IPS DF 6.9 (cell line): ENCODE measurements at places on chromosomes 6 and 20.

- DNase-seq, result no peak
These were observed 80.3 kb downstream of the ZDHHC14 start for GRCh38 chr6:157461000-157461915.

DNA sequence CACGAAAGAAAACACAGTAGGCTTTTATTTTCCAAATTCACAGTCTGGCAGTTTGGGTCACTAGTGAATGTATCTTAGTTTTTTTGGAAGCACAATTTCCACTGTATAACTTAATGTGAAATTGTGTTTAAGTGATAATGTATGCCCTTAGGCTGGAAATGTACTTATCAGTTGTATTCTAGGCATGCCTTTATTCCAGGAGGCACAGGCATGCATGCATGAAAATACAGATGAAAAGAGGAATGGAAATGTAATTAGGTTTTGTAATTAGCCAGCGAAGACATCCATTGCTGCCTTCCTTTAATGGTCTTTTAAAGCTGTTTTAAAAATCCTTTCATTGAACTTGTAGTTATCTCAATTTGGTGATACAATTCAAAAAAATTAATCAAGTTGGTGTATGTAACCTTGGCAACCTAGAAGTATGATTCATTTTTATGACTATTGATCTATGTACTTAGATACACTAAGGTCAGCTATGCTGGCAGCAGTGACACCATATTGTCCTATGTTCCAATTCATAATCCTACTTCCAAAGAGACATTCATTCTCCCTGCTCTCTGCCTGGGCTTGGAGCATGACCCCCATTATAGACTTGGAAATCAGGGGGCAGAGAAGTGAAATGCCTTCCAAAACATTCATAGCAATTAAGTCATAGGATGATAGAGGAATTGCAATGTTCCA is 73.1 kb downstream of the SNAP25 start:
- DNase-seq, result no peak

DNA sequence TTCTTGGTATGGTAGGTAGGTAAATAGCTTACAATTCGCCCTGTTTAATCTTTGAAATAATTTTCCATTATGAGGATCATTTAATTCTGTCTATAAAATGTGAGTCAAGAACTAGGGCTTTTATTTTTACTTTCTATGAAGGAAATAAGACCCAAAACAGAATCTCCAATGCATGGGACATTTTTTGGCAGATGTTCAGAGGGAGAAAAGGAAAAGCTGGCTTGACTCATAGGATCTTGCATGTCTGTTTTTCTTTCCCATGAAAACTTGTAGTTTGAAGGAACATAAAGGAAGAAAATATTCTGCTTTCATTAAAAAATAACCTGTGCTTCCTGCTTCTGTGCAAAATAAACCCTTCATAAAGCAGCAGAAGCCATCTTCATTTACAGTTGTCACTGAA is 143.1 kb upstream of the INSM1 start:
- DNase-seq, result no peak

DNA sequence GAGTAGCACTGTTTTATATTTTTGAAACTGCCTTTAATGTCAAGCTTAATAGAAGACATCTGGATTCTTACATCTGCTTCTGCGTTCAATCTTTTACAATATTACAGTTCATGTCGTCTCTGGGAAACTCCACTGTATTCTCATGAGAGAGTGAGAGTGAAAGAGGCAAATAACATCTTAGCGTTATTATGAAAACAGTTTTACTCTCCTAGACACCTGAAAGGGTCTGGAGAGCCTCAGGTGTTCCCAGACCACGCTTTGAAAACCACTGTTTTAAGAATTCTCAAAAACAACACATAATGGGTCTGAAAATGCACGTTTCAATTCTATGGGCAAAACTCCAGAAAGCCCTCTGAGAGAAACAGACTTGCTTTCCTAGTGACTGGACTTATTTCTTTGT is 63.3 kb downstream of the ARHGAP18 start:
- DNase-seq, result no peak

GRCh38 chr6:168155821-168156741 is 77.1 kb upstream of the FRMD1 start:
- no peak for DNase-seq
